ENCODE measurements at places on chromosomes 5 and 9.

DNA sequence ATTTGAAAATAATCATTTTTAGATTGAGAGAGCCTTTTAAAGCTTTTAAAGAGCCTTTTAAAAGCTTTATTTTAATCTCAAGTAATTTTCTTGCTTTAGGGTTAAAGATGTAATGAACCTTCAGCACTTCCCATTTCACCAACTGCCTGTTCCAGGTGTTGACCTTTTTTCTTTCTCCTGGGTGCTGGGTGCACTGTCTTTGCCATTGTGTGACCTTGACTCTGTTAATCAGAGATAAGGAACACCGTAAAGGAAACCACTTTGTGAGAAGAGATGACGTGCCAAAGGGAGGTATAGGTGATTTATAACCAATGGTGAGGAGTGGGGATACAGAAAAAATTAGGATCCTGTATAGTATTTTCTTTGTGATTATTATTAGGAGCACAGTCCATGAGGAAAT lies 68.2 kb downstream of the NAA35 start:
- no peak for DNase-seq

DNA sequence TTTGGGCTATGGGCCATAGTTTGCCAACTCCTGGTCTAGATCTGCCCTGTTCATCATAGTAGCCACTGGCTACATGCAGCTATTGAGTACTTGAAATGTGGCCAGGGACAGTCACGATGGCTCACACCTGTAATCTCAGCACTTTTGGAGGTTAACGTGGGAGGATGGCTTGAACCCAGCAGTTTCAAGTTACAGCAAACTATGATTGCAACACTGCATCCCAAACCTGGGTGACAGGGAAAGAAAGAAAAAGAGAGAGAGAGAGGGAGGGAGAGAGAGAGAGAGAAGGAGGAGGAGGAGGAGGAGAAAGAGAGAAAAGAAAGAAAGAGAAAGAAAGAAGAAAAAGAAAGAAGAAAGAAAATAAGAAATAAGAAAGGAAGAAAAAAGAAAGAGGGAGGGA lies 5.1 kb upstream of the GMCL2 start:
- DNase-seq: no peak

DNA sequence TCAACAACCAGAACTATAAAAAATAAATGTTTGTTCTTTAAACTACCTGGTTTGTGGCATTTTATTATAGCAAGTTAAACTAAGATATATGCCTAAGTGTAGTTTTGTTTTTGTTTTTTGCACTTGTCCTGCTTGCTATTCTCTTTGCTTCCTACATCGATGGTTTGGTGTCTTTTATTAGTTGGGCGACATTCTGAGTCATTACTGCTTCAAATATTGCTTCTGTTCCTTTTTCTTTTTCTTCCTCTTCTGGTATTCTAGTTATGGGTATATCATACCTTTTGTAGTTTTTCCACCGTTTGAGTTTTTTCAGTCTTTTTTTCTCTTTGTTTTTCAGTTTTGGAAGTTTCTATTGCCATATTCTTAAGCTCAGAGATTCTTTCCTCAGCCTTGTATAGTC lies 86.9 kb downstream of the MACIR start:
- DNase-seq: no peak

DNA sequence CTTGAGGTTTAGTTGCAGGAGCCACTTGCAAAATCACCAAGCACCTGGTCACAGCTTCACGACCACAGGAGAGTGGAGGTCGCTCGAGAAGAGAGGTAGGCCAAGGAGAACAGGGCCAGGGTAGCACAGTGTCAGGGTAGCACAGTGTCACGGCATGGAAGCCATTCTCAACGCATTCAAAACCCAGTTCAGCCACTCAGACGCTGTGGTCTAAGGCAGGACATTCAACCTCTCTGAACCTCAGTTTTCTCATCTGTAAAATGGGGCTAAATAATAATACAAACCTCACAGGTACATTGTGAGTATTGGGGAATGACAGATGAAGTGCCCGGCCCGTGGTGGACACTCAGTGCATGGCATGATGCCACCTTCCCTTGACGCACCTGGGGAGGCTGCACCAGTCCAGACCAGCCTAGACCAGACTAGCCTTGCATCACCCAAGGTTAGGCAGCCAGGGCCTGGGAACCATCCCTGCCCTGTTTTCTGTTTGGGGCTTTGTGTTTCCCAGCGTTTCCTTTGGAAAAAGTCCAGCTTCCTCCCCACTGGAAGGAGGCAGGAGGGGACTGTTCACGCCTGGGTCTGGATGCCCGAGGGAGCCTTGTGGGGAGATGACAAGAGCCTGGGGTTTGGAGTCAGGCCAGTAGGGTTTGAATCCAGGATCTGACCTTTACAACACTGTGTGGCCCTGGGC lies 7.8 kb upstream of the LMX1B start:
- no peak for DNase-seq

GRCh38 chr9:105647595-105648349 lies 14.5 kb upstream of the TAL2 start:
- DNase-seq: no peak

DNA sequence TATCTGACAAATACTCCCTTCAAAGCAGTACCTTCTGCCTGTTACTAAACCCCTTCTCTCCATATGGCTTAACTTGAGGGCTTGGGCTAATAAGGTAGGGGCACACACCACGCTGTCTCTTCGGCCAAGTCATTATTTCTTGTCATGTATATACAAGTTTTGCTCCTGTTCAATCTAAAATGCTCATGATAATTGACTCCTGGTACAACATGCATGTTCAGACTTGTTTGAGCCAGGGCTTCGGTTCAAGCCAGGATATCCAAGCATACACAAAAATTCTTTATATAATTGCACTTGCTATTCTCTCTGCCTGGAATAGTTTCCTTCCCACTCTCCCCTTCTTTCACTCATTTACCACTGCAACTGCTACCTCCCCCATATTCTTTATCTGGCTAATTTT lies 756.0 kb upstream of the C9orf72 start:
- DNase-seq: no peak

Measured in nucleus accumbens (tissue), 56 donors.